ENCODE measurements at places on chromosomes 16 and 17.

- no peak for DNase-seq
Observed at GRCh38 chr16:29674188-29674587, 4.8 kb upstream of the QPRT start.

DNA sequence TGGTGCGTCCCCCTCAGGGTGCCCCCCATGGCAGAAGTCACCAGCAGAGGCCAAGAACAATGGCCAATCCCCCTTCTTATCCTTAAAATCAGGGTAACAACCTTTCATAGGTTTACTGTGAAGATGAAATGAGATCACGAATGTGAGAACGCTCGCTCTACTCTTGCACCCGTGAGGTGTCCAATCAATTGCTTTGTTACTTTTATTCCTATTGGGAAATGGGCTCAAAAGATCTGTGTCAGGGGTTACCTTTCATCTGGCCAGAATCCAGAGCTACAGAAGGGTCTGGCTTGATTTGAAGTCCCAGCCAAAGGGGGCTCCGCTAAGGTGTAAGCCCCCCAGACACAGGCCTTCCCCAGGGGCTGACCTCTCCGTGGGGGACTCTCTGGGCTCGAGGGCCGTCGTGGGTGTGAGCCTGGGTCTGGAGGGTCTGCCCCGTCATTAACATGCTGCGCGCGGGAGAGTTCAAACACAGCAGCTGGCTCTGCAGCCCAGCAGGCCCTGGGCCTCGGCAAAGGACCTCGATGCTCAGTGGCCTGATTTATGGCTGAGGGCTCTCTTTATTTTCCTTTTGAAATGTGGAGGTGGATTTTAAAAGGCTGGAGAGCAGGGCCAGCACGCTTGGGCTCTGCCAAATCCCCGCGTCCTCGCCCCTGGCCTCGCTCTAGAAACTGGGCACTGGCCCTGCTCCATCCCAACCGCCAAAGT is 10.4 kb downstream of the ABR start:
- no peak for DNase-seq

- DNase-seq = no peak
Observed at GRCh38 chr17:13734880-13735279, 133.2 kb upstream of the HS3ST3A1 start.

GRCh38 chr17:33970279-33970678 is 284.8 kb upstream of the CCL2 start:
- no peak for DNase-seq

DNA sequence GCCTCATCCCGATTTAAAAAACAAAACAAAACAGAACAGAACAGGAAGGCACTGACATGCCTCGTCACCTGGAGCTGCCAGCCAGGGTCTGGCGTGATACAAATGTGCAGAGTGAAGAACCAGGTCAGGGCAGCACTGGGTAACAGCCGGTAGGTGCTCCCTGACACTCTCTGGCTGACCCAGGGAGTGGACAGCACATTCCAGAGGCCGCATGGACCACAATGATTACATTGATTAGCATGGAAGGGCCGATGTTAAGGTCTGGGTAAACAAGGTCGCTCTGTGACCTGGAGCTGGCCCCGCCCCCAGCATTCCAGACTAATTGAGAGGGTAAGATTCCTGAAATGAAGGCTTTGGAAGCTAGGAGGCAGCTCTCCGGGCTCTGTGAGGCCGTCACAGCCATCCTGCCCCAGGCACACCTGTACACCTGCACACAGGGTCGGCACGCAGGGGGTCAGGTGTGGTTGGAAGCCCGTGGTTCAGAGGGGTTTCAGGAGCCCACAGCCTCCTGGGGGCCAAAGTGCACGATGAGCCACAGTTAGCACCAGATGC is 21.4 kb downstream of the PIEZO1 start:
- no peak for DNase-seq

- no peak for DNase-seq
Observed at GRCh38 chr16:8686031-8686621, 11.7 kb downstream of the ABAT start.

DNA sequence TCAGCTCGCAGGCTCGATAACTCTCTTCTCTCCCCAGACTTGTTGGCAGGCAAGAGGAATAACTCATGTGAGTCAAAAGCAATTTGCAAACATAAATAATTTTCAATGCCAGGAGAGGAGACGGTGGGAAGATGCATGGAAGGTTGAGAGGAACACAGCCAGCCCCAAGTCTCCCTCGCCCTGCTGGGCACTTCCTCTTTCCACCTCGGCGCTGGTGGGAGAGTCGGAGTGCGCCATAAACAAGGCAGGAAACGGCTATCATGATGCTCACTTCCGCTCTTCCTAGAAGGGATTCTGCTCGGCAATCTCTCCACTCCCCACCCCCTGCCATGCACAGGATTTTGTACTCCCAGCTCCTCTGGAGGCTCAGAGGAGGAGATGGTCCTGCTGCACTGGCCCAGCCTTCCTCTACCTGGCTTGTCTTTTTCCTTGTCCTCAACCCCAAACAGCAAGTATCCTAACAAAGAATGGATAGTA is 13.0 kb downstream of the CBX4 start:
- DNase-seq = no peak

DNA sequence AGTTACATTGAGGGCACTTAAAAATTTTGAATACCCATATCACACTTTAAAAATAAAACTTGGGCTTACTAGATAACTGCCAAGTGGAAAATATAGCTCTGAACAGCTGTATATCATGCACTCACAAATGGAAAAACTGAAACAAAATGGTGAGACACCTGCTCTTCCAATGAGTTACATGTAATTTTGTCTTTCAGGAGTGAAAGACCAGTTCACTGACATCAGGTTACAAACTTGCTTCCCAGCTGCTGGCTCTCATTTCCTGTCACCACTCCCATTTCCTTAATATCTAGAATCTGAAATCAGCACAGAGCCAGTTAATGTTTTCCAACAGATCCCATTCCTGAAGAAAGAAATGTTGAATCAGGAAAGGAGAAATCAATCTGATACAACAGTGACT is 10.8 kb downstream of the CSNK2A2 start:
- no peak for DNase-seq

GRCh38 chr16:14187517-14188338 is 116.6 kb downstream of the MRTFB start:
- no peak for DNase-seq

DNA sequence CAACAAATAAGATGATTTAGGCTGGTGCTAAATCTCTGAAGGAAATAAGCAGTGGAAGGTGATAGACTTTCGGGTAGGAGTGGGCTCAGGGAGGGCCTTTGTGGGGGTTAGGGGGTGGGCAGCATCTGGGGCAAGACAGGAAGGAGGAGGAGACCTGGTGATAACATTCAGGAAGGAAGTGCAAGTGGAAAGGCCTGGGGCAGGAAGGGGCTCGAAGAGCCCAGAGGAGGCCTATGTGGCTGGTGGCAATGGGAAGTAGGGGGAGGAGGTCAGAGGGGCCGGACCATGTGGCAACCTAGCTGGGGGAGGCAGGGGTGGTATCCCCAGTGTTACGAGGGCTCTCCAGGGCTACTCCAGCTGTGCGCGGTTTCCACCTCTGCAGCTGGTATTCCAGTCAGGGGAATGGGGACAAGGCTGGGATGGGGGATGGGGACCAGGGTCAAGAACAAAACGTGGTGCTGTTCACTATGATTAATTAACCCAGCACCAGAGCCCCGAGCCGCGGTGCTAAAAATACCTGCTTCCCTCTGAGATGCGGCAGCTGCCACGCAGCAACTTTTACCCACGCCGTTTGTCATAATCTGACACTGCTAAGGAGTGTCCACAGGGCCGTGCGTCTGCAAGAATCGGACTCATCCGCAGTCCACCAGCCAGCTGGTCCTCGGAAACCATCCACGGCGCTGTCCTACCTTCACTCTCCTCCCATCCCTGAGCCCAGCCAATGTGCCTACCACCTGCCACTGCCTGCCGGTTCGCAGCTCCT is 5.2 kb upstream of the CCDC182 start:
- DNase-seq = no peak
